Adrenal gland (tissue), 19 donors: ENCODE measurements at places on chromosomes 16 and 17.
A peak's percentile ranks its signal among the peaks of the same experiment; 100 is the strongest.

DNA sequence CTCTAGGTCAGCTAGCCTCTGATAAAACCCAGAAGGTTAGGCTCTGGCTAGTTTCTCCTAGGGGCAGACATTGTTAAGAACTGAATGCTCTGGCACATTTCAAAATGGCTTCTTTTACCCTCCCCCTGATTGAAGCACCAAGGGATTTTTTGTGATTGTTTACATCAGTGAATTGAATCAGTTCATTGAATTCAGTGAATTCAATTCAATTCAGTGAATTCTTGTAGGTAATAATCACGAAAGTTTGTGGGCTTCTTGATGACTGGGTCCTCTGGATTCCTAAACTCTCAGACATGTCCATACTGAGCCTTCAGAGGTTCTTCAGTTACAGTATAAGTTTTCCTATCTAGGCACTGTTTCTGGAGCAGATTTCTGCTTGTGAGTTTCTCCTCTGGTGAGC, 135.2 kb upstream of the ELAC2 start:
- DNase-seq, result no peak

- no peak for DNase-seq
Observed at GRCh38 chr16:50473356-50473945, 74.7 kb upstream of the NKD1 start.

- DNase-seq, result no peak
Observed at GRCh38 chr17:48575066-48575582, 3.0 kb downstream of the HOXB4 start.

GRCh38 chr17:75499313-75500022, 15.9 kb downstream of the CASKIN2 start:
- peak; percentile 56 for DNase-seq

- DNase-seq, result peak; percentile 96
Observed at GRCh38 chr17:45098869-45099616, 33.3 kb downstream of the PLCD3 start.

DNA sequence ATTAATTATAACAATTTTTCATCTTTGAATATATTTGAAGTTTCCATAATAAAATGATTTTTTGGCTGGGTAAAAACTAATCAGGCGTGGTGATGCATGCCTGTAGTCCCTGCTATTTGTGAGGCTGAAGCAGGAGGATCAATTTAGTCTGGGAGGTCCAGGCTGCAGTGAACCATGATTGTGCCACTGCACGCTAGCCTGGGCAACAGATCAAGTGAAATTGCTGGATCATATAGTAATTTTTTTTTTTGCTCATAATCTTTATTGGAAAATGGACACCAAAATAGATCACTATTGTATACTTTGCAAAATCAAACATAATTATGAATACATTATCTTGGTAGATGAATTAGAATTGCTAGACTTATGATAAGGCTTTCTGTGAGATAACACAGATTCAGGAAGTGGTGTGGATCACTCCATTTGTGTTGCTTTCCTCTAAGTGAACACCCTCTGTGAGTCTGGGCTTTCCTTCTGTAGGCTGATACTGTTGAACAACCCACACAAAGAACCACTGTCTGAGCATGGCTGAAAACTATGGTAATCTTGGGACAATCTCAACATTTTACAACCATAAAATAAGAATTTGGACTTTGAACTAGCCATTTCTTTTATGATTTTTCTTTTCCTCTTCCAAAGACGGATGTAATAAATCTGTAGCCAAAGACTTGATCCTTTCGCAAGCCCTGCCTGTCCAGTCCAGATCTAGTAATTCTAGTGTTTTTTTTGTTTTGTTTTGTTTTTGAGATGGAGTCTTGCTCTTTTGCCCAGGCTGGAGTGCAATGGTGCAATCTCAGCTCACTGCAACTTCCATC, 5.6 kb upstream of the ST3GAL2 start:
- no peak for DNase-seq

GRCh38 chr17:40457964-40458791, 14.9 kb downstream of the IGFBP4 start:
- DNase-seq, result no peak

DNA sequence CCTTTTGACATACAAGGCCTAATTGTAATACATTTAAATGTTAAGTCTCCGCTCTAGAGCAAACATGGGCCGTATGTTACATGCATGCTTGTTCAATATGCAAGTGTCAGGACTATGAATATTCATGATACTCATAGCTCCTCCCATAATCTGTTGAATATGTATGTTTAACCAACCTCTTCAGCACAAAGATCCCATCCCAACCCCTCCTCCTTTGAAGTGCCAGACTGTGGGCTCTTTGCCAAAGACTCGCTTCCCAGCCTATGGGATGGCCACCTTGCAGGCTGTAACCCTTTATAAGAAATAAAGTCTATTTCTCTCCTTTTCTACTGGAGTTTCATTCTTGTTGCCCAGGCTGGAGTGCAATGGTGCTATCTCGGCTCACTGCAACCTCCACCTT, 156.2 kb downstream of the ABCC12 start:
- no peak for DNase-seq

DNA sequence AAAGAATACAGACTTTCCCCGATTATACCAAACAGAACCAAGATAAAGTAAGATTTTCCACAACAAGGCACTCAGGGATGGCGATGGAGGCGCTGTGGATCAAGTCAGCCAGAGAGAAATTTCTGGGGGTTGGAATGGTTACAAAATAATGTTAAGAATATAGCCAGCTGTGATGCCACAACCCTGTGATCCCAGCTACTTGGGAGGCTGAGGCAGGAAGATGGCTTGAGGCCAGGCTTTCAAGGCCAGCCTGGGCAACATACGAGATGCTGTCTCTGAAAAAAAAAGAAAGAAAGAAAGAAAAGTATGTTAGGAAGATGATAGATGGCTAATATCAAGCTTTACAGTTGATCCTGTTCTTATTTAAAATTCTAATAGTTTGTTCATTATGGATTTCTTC, 10.6 kb upstream of the ALOX12 start:
- no peak for DNase-seq

DNA sequence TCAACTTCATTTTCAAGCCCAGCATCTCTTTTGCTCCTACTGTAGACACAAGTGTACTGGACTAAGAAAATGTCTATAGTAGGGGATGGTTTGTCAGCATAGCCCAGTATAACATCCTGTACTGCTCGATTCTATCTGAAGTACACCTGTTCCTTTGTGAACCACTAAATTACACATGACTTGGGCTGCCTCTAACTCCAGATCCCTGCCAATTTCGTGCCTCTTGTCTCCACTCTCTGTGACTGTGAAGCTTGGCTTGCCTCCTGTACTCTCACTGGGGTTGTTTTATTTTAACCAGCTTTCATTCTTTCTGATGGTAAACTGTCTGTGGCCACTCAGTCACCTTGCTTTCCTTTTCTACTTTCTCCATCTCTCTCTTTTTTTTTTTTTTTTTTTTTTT, 24.5 kb downstream of the GFOD2 start:
- no peak for DNase-seq

- DNase-seq, result no peak
Observed at GRCh38 chr16:58034774-58035173, 9.2 kb downstream of the MMP15 start.

DNA sequence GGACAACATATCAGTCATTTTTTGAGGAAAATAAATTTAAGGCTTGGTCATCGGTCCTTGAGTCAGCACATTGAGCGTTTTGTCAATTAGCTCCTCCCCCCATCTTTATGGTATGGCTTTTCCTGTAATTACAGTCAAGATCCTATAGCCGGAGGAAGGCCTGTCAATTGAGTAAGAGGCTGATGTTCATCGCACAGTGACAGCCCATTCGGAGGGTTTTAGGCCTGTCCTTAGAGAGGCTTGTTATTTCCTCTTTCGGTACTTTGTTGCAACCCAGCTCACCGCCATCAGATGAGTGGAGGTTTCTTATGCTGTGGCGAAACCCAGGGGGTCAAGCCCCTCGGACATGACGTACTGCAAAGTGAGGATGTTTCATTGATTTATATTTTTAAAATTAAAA, 395.2 kb downstream of the WWOX start:
- no peak for DNase-seq

DNA sequence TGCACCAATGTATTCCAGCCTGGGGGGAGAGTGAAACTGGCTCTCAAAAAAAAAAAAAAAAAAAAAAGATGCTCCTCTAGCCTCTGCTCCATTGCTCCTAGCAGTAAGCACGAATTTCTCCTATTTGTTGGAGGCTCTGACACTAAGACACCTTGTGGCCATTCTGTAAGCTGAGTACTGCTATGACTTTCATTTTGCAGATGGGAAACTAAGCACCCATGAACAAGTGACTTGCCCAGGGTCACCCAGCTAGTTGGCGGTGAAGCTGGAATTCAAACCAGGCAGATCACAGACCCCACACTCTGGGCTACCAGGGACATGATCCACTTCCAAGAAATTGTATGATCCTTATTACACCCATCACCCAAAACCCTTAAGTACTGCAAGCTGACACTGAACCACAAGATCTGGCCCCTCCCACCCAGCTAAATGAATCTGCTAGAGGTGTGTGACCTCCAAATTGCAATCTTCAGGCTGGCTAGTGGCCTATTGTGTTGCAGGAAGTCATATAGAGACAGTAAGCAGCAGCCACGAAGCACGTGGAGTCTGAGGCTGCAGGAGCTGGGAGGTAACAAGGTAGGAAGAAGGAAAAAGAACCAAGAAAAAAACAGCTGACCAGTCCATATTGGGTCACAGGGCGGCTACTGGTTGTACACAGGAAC, 209.4 kb downstream of the XYLT1 start:
- peak; percentile 50 for DNase-seq

DNA sequence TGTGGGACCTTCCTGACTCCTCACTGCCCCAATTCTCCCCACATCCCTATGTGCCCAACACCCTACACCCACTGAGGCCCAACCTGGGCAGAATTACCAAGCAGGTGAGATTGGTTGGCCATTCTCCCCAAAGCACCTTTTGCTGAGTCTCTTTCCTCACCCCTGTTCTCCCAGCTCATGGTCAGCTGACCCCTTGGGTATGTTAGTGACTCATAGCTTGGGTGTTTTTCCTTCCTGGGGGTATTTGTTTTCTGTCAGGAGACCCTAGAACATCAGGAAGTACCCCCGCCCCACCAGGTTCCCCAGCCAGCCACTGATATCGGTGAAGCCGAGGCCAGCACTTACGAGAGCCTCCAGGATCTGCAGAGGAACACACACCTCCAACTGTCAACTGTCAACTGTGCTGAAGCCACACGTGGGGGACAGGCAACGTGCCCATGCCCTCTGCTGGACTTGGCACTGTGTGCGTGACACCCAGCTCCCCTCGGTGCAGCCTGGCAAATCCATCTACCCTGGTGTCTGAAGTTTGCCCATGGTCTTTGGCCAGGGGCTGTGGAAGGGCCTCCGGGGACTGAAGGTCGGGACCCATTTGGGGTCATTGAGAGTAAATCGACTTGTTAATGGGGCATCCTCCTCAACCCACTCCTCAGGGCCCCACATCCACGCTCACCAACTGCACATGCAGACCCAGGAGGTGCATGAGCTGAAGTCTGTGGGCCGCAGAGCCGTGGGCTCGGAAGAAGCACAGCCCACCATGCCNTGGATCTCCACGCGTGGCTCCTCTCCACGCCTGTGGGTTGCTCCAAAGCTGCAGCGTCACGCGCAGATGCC, 53.1 kb downstream of the METRNL start:
- DNase-seq, result peak; percentile 6

GRCh38 chr17:78180083-78180482, 6.8 kb downstream of the TK1 start:
- no peak for DNase-seq

GRCh38 chr17:57432507-57433277, 176.4 kb downstream of the MSI2 start:
- no peak for DNase-seq

DNA sequence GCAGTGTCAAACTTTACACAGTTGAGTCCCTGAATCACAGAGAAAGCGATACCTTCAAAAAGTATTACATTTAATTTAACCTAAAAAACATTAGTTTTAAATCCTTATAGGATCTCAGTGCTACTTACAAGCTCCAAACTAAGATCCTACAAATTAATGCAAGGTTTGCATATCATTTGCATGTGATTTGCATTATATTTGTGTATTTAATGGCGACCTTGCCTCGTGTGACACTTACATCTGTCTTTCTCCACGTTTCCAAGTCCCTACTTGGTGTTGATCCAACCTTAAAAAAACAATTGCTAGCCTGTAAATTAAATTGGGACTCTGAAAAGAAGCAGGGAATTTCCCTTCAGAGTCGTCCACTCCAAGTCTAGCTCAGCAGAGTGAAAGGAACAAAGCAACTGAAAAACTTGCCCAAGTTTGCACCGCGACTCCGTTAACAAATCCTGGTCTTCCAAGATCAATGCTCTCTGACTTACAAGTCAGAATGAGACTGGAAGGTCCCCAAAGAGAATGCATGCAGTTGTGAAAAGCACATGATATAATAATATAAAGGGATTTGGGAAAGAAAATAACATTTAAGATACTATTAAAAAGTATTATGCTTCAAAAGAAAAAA, 739 bp upstream of the FAM117A start:
- no peak for DNase-seq

DNA sequence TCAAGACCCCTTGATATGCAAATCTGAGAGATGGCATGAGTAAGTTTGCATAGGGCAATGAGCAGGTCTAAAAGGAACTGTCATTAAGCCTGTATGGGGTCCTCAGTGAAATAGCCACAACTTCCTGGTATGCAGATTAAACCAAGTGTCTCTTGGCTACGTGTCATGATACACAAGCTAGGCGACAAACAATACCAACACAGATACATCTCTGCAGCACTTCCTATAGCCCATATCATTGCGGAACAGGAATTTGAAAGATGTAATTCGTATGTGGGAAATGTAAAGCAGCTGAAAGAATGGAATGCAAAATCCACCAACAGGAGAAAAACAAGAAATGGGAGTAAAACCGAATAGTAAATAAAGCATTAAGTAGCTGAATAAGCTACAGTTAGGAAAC, 12.9 kb downstream of the PRSS22 start:
- DNase-seq, result no peak

DNA sequence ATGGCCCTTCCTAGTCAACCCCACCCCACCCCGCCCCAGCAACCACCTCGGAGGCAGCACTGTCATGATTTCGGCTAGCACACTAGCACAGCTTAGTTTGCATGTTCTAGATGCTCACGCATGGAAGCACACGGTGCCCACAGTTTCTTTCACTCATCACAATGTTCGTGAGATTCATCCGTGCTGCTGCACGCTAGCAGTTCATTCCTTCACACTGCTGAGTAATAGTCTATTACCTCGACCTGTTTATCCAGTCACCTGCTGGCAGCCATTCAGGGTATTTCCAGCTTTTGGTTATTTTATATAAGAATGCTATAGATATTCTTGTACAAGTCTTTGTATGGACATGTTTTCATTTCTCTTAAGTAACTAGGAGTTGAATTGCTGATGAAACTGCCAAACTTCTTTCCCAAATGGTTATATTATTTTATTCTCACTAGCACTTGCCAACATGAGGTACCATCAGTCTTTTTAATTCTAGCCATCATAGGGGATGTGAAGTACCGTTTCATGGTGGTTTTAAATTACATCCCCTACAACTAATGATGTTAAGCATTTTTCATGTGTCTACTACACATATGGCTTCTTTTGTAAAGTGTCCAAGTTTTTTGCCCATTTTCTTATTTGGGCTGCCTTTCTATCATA, 75.7 kb downstream of the CYTH1 start:
- DNase-seq, result no peak
